ENCODE measurements at places on chromosomes 1 and 21.

DNA sequence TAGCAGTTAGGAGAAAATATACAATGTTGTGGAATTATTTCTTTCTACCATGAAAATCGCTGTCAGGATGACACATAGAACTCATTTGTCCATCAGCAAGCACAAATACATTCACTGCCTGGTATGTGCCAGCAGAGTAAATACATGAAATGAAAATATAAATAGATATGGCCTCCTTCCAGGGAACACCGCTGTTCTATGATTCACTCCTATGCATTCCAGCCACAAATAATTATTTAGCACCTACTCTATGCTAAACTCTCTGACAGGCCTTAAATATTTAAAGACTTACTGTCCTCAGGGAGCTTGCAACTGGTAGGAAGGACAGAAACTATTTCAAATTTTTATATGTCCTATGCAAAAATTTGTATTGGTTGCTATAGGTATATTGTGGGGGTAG lies 975.0 kb upstream of the NCAM2 start:
- DNase-seq: no peak

- DNase-seq: no peak
Observed at GRCh38 chr21:41442481-41443186, 16.6 kb downstream of the MX1 start.

GRCh38 chr1:224080115-224080774 lies 33.7 kb upstream of the FBXO28 start:
- no peak for DNase-seq

DNA sequence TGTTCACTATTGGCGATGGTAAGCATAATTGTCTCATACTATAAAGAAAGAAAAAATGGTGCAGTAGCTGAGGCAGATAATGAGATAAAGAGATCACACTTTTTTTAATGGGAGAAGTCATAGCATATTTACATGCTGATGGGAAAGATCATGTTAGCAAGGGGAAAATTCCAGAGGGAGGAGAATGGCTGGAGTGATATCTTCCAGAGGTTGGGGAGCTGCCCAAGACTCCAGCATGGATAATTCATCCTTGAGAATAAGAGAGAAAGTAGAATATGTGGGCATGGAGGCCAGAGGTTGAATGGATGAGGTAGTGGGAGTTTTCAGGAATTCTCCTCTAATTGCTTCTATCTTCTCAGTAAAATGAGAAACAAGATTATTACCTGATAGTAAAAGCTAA lies 45.8 kb upstream of the RGS1 start:
- no peak for DNase-seq

- DNase-seq: no peak
Observed at GRCh38 chr1:2229911-2230731, 2.0 kb downstream of the SKI start.

DNA sequence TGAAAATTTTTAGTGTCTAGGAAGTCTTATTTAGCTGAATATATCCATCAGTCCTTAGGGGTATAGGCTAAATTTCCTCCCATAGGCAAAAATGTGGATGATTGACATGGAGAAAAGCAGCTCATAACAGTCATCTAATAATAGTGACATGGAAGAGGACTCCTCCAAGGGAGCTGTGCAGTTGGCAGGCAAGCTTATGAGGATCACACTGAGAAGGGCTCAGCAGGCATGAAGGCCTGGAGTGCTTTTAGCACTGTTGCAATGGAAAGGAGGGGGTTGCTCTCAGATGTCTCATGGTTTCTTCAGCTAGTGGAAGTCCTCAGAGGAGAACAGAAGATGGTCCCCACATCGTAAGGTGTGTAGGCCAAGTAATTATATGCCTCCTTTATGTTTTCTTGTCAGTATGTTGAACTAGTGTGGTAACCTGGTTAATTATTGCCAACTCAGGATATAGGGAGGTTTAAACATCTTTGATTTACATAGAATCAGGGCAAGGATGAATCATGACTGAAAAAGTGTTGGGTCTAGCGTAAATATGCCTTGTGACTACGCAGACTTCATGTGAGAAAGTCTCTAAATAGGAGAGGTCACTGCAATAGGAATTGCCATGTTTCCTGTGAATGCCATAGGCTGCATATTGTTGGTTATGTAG lies 18.9 kb downstream of the VN1R5 start:
- no peak for DNase-seq

DNA sequence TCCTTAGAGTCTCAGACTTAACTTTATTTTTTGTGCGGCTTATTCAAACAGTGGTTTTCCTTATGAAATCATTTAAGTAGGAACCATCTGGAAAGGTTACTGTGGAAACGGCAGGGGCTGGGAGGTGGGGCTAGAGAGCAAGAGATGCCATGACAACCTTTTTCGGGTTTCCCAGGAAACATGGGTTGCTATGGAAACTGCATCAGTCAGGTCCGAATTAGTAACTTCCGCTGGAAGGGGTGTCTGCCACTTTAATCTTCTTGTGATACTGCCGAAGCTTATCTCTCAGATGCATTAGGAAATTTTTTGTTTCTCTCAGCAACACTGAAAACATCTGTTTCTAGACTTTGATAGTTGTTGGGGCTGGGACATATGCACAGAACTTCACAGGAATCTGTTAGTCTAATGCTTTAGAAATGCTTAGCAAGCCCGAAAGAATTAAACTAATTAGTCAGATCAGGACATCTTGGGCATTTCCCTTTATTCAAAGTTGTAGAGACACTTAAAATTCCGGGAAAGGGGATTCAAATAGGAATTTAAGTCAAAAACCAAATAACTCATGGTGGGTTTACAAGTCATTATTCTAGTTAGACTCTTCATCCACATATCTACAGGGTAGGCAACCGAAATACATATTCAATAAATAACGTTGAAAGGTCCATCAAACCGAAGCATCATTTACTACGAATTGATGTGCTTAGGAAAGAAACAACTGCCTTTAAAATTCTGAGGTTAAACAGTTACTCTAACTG lies 2.6 kb downstream of the KCNA3 start:
- DNase-seq: peak; percentile 63

- DNase-seq: peak; percentile 8
Observed at GRCh38 chr1:19762175-19762779, 37.4 kb downstream of the TMCO4 start.

DNA sequence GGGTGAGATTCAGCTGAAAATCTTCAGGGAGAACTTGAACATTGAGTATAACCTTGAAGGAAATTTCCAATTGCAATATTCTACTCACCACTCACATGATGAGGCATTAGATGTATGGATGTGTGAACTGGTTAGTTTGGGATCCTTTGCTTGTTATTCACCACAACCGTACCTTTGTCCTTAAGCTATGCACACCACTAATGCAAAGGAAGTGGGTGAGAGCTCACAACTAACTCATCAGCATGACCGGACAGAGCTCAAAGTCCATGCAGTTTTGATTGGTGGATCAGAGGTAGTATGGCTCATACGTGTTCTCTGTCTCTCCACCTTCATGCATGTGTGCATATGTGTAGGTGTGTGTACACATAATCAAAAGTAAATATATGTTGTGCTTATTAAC lies 43.5 kb upstream of the MROH9 start:
- DNase-seq: no peak

- no peak for DNase-seq
Observed at GRCh38 chr1:115140442-115141144, 51.3 kb upstream of the TSPAN2 start.

DNA sequence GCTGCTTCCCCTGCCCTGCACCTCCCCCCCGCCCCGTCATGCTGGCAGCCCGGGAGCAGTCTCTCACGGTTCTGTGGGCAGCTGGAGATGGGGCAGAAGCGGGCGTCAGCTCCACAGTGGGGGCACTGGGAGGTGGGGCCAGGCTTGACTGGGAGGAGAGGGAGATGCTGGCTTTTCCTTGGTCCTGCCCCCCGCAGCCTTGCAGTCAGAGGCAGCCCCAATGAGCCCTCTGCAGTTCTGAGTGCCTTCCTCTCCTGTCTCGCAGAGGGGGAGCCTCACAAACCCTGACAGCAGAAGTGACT lies 21.7 kb downstream of the ARHGEF10L start:
- no peak for DNase-seq

All from stimulated activated CD8-positive, alpha-beta memory T cell treated with anti-CD3 and anti-CD28 coated beads, Interleukin-15, amount 100 ng/mL, for 48 hours (primary cell).